ENCODE measurements at places on chromosomes 4 and X.

DNA sequence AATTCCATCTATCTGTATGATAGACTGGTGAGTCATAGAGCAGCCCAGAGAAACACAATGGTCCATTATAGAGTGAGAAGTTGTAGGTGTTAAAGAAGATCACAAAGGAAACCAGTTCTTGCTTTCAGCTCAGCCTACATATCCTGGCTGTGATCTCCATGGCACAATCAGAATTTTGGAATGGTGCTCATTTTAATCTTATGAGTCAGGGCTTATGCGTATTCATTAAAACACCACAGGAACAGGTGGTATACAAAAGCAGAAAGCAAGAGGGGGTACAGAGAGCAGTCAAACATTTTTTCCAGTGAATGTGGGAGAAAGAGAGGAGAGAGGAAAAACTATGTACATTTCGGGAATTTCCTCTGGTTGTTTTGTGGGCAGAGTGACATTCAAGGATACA, 126.9 kb downstream of the MFAP3L start:
- no peak for DNase-seq

DNA sequence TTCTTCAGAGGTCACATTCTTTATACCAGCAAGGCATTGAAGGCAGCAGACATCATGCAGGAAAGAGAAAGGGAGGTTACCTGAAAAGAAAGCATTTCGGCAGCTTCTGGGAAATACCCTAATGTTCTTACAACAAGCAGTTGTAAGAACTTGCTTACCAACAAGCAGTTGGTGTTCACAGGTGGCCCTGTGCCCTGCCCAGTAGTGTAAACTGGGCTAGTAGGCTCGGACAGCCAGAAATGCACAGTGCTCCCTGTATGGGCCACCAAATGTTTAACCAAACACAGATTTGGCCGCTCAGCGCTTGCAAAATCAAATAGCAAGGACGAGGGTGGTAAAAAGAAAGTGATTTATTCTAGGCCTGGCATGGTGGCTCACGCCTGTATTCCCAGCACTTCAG, 20.4 kb upstream of the RHOXF1 start:
- no peak for DNase-seq

DNA sequence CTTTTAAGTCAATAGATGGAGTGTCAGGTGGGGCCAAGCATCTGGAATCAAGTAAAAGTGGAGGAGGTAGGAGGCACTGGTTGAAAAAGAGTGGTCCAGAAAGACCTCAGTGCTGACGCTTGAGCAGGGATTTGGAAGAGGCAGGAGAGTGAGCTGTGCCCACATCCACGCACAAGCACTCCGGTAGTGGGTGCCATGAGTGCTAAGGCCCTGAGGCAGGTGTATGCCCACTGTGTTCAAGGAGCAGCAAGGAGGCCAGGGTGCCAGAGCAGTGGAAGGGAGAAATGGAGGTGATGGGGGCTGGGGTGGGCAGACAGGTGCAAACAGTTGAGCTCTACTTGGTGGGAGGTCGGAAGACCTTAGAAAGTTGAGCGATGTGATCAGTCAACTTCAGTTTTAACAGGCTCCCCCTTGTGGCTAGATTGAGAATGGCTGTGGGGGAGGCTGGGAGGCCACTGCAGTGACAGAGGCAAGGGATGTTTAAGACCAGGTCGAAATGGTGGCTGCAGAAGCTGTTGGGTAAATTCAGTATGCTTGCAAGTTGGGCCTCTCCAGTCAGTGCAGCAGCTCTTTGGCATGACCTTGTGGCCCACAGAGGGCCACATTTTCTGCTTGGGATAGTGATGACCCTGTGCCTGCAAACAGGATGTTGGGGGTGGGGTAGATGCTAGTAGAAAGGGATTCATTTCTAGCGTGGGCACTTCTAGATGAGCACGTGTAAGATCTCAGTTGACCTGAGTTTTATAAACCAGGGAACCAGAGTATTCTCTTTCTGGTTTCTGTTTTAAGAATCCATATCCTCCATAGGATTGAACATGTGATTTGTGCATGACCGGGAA, 12.7 kb downstream of the TKTL1 start:
- DNase-seq = peak; percentile 71

- no peak for DNase-seq
These were observed 11.7 kb downstream of the MSX1 start for GRCh38 chr4:4871242-4871572.

- DNase-seq = no peak
These were observed 129.7 kb downstream of the FRAS1 start for GRCh38 chr4:78186597-78187543.

DNA sequence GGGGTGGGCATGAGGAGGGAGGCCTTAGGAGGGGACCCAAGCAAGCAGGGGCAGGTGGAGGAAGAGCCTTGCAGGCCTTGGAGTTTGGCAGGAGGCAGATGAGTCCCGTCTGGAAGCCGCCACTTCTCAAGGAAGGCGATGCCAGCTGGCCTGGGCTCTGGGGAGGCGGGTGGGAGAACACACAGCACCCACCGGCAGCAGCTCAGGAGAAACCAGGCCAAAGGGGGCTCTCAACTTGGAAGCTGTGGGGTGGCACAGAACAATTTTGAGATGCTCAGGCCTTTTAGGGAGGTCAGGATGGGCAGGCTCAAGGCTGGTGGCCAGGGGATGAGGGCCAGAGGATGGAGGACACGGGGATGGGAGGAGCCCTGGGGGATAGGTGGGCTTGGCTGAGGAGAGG, 11.6 kb upstream of the DUSP9 start:
- DNase-seq = no peak

GRCh38 chrX:105829011-105829410, 6.7 kb downstream of the NRK start:
- no peak for DNase-seq

GRCh38 chrX:97405031-97405660, 521.4 kb downstream of the RPA4 start:
- DNase-seq = no peak

DNA sequence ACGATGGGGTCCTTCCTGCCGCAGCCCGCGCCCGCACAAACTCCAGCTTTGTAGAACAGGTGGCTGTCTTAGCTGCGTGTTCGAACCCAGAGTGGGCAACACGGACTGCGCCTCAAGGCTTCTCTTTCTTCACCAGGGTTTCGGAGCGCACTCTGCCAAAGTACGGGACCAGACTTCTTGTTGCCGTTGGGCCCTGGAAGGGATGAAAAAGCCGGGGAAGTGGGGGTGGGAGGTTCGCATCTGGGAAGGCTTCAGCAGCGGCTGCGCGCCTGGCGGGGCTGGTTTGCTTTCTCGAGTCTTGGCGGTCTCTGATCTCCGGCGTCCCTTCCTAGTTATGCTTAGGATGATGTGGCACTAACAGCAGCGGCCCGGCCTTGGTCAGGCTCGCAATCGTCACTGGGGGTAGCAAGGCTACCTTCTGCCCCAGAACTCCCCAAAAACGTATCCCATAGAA, 673 bp downstream of the PARM1 start:
- DNase-seq = no peak

GRCh38 chr4:41160856-41161255, 53.5 kb downstream of the APBB2 start:
- DNase-seq = no peak

- DNase-seq = no peak
These were observed 1.9 kb upstream of the SEPTIN6 start for GRCh38 chrX:119694601-119695534.
